ENCODE measurements at places on chromosomes 3 and 15.

DNA sequence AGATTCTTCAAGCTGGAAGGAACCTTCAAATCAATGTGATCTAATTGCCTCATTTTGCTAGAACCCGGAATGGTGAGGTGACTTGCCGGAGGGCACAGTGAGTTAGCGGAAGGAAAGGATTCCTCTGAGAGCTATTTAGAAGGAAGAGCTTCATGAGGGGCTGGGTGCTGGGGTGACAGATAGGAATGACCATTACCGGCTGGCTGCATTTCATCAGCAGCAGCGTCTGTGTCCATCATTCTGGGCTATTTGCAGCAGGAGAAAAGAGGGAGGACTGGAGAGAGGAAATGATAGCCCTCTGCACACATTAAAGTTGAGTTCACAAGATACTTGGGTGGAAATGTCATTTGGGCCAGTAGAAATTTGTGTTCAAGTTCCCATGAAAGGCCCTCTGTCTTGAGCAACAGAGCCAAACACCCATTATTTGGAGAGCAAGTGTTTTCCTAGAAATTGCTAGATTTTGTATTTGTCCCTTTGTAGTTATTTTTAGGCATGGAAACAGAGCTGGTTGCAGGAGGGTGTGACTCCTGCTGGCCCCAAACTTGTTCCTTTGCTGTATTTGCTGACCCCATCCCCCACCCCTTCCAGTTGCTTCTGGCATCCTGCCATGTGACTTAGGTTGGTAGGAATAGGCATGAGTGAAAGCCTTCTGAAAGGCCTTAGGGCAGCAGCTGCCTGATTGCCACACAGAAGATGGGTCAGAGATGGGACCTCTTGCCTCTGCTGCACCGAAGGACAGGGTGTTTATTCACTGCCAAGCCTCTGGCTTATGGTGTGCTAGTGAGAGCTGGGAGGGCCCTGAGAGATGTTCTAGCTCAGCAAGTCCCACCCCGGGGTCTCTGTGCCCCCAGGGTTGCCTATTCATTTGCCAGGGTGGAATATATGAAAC, 87.5 kb upstream of the PLXNA1 start:
- DNase-seq, result no peak

GRCh38 chr3:9743548-9743947, 6.2 kb upstream of the OGG1 start:
- no peak for DNase-seq

DNA sequence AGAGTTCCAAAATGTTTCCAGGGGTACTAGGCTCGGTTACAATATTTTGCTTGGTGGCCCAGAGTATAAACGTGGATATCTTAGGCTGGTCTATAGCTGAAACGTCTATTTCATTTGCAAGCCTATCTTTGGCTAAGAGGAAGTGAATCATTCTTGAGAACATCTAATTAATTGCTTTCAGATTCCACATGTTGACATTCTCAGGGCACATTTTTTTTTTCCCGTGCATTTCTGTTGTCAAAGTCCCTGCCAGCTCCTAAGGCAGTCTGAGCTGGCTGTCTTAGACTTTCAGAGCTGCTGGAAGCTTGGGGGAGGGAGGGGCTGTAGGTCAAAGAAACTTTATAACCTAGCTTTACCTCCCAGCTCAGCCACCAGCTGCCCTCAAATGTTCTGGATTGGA, 23.2 kb upstream of the LAMP3 start:
- no peak for DNase-seq

- no peak for DNase-seq
Measured at GRCh38 chr15:28881600-28881999, 4.2 kb upstream of the APBA2 start.

Data from stimulated activated CD4-positive, alpha-beta T cell treated with anti-CD3 and anti-CD28 coated beads, Interleukin-1b, Interleukin-23, amount 100 ng/mL, for 48 hours (primary cell).